ENCODE measurements at places on chromosomes 2 and 18.

DNA sequence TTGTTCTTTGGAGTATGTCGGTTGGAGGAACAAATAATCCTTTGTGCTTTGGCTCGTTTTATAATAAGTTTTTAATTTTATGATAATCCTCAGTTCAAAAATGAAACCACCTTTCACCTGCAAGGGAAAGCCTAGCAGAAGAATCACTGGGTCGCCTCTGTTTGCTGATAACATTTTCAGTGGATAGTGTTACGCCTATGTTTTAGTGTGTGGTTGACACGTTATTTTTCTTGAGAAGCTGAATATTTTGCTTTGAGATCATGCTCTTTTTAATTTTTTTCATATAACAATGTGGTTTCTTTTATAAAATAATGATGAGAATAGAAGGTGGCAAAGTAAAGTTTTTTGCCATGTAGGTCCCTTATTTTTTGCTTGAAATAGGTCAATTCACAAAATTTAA lies 172.7 kb upstream of the ZEB2 start:
- no peak for DNase-seq

GRCh38 chr18:67359873-67360838 lies 156.4 kb downstream of the DSEL start:
- no peak for DNase-seq

- DNase-seq: no peak
Observed at GRCh38 chr2:178782236-178782635, 25.0 kb downstream of the TTN start.

DNA sequence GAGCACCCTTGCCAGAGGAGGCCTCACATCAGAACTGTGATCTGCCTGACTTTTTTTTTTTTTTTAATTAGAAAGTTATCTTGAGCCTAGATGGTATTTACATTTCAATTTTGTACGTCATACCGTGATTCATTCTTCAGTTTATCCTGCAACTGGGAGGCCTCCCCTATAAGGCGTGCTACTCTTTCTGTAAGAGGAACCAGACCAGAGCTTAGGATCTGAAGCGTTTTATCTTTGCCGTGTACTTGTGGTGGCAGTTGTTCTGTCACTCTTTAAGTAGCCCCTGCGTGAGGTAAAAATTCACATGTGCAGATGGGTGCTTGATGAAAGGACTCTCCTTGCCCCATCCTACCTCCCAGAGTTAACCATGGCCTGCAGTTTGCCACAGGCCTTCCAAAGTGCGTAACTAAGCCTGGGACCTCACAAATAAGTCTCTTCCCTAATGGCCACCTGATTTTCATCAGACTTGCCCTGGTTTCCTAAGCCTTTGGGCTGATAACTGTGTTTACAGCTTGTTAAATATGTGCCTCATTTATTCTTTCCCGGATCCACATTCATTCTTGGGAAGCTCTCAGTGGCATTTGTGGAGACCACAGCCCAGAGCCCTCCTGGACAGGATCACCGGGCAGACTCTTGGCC lies 96.0 kb downstream of the MTCL1 start:
- DNase-seq: no peak

- DNase-seq: no peak
Observed at GRCh38 chr2:88690591-88691338, 708 bp upstream of the RPIA start.

GRCh38 chr2:29155578-29155977 lies 40.4 kb downstream of the CLIP4 start:
- no peak for DNase-seq

DNA sequence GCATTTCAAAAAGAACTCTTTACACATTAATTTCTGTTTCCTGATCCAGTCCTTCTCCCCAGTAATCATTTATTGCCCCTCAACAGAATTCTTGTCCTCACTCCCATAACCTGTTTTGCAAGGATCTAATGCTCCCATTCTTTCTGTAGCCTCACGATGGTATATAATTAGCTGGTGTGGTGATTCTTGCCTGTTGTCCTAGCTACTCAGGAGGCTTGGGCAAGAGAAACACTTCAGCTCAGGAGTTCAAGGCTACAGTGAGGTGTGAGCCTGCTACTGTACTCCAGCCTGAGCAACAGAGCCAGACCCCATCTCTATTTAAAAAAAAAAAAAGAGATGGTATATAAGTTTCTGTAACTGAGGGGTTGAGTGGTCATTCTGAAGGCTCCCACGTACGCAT lies 7.7 kb upstream of the TRAPPC8 start:
- DNase-seq: no peak

- DNase-seq: no peak
Observed at GRCh38 chr2:70570041-70570661, 16.5 kb upstream of the TGFA start.

- DNase-seq: no peak
Observed at GRCh38 chr2:47035615-47036488, 119.3 kb downstream of the STPG4 start.

- no peak for DNase-seq
Observed at GRCh38 chr2:52976143-52976949, 791.3 kb upstream of the CHAC2 start.

DNA sequence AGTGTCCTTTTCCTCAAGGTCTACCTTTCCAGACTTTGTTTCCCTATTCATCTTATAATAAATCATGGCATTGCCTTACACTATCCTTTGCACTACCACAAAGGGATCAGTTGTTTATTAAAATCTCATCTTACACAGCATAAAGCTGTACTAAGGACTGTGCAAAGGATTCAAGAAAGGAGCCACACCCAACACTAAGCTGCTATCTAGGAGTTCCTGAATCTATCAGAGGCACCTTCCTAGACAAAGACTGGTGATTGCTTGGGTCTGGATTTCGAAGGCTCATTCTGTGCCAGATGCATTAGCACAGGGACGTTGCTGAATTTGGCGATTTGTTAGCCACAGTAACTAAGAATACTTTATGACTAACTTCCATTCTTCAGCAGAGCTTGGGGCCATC lies 412.0 kb downstream of the NUP35 start:
- no peak for DNase-seq

DNA sequence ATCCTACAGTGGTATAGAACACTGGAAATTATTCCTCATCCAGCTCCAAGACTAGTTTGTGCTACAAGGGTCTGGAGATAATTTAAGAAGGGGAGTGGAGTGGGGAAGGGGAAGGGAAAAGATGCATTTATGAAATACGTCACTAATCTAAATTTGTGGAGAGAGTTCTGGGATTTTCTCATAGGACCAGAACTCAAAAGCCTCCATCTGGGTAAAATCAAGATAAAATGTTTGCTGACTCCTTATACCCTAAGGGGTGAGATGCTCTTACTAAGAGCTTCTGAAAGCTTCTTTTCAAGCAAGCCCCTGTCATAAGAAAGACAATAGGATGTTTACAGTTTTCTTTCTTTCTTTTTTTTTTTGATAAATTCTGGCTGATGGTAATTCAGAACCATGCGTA lies 88.5 kb upstream of the RBMS1 start:
- DNase-seq: no peak

DNA sequence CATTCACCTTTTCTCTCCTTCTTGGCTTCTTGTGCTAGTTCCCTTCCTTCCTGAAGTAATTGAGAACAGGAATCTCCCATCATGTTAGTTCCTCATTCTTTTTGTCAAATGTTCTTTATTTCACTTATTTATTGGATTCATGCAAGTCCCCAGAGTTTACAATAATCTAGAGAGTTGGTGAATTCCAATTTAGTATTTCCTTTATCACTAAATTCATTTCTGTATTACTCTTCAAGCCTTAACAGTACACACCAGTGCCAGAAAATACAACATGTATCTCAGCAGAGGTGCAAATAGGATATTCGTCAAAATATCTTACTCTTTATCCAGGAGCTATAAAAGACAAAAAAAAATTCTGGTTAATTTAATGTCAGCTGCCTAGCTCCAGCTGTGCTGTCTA lies 121.9 kb upstream of the SETBP1 start:
- no peak for DNase-seq

DNA sequence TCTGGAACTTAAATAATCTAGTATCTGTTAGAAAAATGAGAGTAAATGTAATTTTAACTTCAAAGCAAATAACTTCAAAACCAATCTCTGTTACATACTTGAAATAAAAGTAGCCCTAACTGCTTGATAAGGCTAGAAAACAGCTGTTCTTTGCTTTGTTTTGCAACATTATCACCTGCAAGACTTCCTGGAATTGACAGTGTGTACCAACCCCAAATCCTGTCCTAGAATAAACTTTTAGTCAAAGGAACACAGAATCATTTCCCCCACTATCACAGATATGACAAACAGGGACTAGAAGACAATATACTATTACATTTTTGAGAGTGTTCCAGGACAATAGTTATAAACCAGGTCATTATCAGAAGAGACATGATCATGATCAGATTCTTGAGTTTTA lies 105.3 kb upstream of the PGAP1 start:
- no peak for DNase-seq

DNA sequence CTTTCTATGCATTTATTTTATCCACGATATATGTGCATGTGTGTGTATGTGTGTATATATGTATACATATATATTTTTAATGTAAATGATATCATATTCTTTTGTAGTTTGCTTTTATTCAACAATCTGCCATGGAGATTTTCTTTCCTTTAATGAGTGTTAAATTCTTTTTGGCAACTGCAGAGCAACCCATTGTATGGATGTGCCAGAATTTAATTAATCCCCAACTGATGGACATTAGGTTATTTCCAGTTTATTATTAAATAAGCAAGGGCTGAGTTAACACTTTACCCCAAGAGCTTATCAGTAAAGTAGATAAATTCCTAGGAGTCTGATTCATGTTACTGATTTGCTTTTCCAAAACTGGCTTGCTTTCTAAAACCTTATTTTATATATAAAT lies 58.9 kb upstream of the CD28 start:
- no peak for DNase-seq

DNA sequence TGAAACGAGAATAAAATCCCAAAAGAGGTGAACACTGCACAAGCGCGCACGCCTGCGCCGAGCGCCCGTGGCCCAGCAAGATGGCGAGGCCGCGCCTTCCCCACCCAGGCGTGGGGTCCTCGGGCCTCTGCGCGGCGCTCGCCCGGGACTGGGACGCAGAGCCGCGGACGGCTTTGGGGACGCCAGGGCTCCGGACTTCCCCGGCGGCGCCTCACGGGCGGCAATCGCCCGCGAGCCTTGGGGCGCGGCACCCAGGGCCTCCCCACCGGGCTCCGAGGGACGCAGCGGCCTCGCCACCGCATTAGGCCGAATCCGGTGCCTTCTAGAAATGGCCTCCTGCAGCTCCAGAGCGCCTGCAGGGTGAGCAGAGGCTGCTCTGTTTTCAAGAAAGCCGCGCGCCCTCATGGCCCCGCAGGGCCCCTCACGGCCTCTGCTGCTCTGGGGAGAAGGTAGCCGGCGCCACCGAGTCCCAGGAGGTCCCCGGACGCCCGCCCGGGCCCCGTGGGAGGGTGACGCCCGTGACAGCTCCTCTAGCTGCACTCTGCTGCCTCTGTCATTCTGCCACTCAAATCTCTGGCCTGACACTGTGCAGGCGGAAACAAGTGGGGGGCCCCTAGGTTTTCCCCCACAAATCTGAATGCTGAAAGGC lies 35.9 kb upstream of the POMC start:
- no peak for DNase-seq

- DNase-seq: no peak
Observed at GRCh38 chr2:200625958-200626363, 40.1 kb downstream of the AOX1 start.

DNA sequence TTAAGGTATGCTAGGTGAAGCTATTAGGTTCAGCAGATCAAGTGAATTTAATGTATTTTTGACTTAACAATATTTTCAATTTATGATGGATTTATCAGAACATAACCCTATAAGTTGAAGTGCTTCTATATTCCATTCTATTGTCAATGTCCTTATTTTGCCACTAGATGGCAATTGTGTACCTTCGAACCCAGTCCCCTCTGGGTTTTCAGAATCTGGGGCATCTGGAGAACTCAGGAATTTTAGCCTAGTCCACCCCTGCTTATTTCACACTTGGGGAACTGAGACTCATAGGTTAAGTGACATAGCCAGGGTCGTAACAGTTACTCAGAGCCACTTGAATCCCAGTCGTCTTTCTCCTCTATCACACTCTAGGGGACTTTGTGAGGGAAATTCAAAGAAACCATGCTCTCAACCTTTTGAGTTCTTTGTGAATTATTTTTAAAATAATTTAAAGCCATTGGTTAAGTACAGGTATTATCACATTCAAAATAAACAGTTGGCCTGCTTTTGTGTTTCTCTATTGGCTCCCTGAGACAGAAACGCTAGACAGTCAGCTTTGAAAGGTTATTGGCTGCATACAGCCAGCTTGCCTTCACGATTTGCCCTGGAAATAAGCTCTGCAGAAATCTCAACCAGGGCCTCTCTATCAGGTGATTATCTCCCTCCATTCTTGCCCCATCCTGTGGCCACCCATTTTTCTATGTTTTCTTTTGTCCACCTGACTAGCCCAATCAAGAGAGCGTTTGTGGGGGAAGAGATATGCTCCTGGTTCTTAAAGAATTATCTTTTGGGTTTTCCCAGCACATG lies 145.0 kb downstream of the TTC27 start:
- no peak for DNase-seq

DNA sequence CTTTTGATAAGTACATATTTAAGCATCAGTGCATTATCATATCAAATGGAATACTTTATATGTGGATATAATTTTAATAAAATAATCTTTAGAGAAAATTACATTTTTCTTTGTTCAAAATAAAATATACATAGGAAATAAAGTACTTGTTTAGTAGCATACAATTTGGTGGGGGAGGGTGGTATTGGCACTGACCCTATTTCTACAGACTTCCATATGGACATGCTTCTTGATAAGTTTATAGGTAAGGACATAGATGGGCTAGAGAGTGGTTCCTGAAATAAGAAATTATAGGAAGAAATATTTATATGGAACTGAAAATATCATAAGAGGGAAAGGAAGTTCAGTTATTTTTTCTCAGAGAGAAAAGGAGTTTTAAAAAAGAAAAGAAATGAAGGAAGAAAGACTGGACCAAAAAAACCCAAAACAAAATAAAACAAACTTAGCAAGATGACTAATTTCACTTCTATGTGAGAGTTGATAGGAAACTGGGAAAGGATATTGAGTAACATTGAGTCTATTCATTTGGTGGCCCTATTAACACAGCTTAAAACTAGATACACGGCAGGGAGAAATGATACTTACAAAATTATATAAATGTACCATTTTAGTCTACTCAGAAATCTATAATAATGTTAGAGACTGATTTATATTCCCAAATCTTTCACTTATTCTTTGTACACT lies 505.9 kb downstream of the ERBB4 start:
- DNase-seq: no peak

DNA sequence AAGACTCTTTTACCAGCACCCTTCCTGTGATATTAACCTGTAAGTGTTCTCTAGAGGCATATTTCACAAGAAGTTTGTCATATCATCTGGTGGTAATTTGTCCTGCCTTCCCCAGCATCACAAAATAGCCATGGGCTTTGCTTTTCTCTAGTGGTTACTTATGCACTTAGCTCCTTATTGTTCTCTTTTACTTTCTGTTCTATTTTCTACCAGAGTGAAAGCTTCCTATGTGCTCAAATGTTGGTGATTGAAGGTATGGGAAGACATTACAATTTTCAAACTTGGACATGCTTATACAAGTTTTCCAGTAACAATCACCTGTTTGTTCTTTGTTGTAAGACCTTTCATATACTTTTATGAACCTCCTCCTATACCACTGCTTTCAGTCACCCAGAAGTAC lies 87.0 kb upstream of the KCNH7 start:
- no peak for DNase-seq

Data from NCI-H748 treated with DMSO at 0.1 percent for 48 hours (cell line).